ENCODE measurements at places on chromosomes 7 and 10.

- no peak for ATAC-seq
These were observed 686.9 kb upstream of the FOXK1 start for GRCh38 chr7:3995187-3995586.

GRCh38 chr7:1200045-1200444, 32.6 kb upstream of the UNCX start:
- no peak for ATAC-seq

DNA sequence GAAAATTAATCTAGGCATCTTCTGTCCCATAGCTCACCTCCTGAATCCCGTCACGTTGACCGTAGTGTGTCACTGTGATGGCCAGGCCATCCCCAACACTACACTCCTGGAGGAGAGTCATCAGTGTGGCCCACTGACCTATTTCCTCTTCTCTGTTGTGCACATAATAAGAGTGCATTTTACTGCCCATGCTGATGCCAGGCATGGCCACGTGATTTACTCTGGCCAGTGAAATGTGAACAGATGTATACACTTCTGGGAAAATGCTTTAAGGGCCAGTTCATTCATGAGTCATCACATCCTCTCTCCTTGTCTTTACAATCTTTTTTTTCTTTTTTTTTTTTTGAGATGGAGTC, 101.9 kb upstream of the PIP4K2A start:
- peak; percentile 77 for ATAC-seq

DNA sequence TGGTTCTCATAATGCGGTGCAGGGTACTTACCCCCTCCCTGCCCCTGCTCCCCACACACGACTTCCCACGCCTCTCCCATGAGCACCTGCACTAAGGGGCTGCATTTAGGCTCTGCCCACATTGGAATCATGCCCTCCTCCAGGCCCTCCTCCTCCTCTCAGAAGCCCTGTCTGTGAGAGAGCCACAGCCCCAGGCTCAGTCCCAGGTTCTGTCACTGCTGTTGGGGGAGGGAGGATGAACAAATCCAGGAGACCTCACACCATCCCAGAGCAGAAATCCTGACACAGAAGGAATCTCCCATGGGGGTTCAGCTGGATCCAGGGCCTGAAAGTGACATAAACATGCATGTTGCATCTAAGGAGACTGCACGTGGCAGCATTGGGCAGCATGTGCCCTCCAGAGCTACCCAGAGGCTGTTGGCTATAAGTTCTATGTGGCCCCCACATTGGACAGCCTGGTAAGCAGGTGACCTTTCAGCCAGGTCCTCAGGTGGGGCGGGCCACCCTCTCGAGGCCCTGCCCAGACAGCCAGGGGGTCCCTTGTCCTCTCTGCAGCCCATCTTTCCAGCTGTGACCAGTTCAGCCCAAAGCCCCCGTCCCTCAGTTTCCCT, 1.6 kb upstream of the PILRA start:
- ATAC-seq, result no peak

DNA sequence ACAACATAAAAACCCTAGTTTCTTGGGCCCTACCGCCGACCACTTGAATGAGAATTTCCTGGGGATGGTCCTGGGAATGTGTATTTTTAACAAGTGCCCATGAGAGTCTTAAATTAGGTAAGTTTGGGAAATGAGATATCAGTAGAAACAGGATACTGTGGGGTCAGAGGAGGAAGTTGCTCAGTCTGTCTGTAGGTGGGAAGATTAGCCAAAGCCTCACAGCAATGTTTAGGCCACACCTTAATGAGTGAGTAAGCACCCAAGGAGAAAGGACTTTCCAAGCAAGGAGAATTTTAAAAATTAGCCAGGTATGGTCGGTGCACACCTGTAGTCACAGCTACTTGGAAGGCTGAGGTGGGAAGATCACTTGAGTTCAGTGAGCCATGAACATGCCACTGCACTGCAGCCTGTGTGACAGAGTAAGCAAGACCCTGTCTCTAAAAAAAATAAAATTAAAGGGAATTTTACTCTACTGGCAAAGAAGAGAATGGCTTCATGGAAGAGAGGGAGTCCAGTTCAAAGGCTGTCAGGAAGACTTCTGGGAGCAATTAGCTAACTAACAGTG, 31.9 kb downstream of the PAPSS2 start:
- ATAC-seq, result peak; percentile 84

DNA sequence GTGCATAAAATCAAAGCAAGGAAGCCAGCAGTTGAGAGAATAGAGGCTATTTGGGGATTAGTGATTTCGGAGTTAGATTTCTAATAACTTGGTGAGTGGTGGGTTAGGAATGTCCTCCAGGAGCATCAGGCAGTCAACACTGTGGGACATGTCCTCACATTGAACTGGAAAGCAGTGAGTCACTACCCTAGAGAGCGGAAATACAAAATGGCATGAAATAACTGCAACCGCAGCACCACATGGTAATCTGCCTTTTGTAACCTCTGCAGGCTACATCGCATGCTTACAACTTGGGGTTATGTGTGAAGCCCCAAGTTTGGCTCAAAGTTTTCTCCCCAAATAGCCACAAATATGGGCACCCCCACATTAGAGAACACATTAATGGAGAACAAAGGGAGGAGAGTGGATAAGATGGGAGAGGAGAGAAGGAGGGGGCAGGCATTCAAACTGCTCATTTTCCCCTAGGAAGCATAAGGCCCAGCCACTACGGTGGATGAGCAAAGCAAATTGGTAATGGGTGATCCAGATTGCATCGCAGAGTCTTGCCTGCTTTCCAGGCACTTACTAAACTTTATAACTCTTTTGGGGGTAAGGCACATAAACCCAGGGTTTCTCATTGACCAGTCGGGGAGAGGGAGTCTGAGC, 22.0 kb upstream of the SLF2 start:
- ATAC-seq, result peak; percentile 88

GRCh38 chr10:55474258-55474657, 673.2 kb upstream of the PCDH15 start:
- no peak for ATAC-seq

GRCh38 chr10:86446440-86446839, 75.2 kb downstream of the WAPL start:
- ATAC-seq, result no peak

DNA sequence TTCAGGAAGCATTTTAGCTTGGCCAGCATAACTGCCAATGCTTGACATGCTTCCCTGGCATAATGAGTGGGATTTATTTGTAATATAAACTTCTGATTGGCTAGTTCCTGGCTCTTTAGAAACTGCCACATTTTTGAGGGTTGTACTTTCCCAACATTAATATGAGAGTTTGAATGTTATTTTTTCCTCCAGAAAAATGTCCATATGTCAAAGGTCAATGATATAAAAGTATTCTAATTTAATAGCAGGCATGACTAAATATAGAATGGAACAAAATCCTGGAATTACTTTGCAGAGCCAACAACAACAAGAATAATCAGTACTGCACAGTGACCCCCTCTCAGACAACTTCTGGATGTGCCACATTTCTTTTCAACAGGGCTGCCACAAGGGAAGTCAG, 352.6 kb downstream of the PRPF18 start:
- ATAC-seq, result no peak

GRCh38 chr7:33711231-33712019, 193.9 kb upstream of the BMPER start:
- ATAC-seq, result no peak

DNA sequence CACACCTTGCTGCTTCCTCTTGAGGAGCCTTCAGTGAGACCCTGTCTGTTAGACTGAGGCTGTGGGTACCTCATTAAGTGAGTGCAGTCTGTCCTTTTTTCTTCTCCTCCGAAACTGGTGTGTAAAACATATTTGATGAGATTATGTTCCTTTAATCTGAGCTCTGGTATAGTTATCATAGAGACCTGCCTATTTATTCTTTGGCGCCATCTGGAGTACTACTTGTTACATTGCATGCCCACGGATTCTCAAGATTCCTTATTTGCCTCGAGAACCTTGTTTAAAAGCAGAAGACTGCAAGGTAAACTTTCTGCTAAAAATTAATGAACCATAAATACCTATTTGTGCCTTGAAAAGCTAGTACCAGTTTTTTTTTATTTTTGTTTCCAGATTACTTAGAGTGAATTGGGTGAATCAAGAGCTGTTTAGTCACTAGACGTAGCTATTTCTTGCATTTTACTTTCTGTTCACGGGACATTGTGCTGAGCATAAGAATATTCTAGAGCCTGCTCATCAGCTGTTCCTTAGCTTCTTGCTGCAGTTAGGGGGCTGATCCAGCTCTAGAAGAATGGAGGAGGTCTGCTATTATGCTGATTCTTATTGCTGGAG, 16.9 kb upstream of the STMP1 start:
- ATAC-seq, result peak; percentile 71

DNA sequence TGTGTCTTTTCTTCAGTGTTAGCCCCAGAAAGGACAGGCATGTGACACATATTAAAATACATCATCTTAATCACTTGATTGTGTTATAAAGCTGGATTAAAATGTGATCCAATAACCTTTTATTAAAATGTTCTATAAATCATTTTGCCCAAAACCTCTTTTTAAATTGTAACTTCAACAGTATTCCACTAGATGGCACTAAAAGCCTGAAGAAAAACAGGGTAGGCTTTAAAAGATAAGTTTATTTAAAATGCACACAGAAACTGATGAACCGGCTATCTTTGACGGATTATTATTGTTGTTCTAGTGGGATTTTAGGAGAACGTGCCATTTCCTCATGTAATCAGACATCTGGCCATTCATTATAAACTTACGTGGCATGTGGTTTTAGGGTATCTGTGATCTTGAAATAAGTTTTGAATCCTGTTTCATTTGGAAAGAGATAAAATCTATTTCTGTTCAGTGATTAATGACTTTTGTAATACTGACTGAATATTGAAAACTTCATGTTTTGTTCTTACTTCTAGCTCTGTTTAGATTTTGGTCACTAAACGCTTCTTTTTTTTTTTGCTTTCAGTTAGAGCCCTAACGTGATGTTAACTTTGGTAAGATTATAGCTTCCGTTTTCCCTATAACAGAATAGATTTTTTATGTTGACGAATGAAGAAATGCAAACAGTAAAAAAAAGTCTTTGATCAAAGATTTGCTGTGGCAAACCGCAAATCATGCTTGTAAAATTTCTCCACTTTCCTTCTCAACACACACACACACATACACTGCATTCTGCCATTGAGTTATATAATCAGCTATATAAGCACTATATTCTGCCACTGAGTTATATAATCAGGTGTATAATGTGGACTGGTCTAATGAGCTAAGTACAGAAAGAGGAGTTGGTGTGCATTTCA, 13.6 kb downstream of the VPS50 start:
- no peak for ATAC-seq
